CD4-positive, alpha-beta T cell treated with Interleukin-10 for 1 hour (primary cell): ENCODE measurements at places on chromosomes 6 and 20.

DNA sequence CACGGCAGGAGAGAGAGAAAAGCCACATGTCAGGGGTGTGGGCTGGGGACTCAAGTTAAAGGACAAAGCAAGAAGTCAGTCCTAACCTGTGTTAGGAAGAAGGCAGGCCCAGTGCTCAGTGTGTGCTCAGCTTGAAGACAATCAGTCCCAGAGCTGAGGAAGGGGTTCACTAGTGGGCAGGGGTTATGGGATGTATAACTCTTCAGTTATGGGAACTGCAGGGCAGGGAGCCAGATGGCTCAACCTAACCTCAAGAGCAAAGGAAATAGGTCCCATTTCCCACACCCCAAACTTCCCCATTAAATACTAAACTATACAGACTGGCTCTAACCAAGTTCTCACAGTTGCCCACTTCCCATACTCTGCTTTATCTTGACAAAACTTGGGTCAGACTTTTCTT is 7.4 kb upstream of the SSTR4 start:
- no peak for DNase-seq

DNA sequence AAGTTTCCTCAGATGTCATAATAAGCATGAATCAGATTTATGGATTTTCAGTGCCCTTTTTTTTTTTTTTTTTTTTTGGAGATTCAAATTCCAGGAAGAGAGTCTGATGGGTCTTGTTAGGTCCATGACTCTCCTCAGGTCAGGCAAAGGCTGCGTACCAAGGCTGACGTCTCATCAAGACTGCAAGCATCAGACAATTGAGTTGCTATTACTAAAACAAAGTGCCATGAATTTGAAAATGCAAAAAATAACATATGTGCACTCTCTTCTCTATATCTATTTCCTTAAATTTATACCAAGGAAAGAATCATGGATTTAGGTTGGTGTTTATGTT is 134.7 kb downstream of the FAM83B start:
- DNase-seq: no peak

- DNase-seq: no peak
Measured at GRCh38 chr20:49916146-49917002, 1.0 kb upstream of the SPATA2 start.

- DNase-seq: no peak
Measured at GRCh38 chr6:166157930-166158617, 9.6 kb downstream of the TBXT start.

DNA sequence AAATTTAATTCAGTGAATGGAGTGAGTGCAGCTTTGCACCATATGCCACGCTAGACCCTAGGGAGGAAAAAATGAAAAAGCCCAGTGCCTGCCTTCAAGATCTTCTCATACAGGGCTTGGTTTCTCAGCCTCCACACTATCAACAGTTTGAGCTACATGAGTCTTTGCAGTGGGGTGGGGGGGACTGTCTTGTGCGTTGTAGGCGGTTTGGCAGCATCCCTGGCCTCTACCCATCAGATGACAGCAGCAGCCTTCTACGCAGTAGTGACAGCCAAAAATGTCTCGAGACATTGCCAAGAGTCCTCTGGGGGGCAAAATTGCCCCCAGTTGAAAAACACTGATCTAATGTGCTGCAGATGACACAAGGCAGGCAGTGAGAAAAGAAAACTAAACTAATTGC is 6.2 kb downstream of the CDH22 start:
- no peak for DNase-seq

DNA sequence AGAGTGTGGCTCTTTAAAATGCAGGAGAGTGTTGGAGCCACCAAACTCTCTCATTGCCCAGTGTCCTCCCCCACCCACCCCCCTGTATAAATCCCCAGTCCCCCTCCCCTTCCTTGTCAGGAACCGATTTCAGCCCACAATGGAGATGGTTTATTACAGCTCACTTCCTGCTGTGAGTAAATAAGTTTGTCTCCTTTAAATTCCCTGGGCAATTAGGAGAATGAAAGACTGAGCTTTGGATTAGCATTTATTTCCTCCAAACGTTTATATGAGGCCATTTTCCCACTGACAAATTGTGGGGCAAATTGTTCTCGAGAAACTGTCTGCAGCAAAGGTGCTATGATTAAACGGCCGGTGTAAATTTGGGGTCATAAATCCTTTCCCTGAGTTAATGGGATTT is 128.8 kb downstream of the DHX35 start:
- no peak for DNase-seq

GRCh38 chr20:43191143-43191542 is 1.4 kb upstream of the PTPRT start:
- no peak for DNase-seq

DNA sequence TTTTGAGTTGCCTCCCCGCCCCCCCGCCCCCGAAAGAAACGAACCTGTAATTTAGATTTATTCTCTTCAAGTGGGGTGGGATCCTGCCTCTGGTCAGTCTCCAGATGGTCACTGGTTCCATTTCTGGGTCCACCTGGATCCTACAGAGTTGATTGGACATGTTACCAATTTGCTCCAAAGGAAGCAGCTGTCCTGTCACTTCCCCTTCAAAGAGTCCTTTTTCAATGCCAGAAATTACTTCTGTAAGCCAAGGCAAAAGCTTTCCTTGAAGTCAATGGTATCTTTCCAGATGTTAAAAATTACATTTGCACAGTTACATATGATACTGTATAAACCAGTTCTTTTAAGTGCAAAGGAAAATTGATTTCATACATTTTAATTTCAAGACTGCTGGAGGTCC is 12.0 kb upstream of the ANKRD60 start:
- DNase-seq: no peak

GRCh38 chr6:113488812-113489685 is 368.1 kb upstream of the MARCKS start:
- no peak for DNase-seq

GRCh38 chr6:32974016-32974333 is 5.6 kb downstream of the BRD2 start:
- DNase-seq: peak; percentile 67

DNA sequence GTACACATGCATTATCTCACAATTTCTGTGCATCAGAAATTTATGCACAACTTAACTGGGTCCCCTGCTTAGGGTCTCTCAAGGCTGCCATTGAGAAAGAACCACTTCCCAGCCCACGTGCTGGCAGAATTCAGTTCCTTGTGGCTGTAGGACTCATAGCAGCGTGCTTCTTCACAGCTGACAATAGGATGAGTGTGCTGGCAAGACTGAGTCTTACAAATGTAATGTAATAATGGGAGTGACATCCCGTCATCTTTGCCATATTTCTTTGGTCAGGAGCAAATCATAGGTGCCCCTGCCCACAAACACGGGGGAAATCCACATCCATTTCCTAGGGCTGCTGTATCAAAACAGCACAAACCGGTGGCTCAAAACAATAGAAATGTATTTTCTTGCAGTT is 77.4 kb downstream of the FIG4 start:
- no peak for DNase-seq

DNA sequence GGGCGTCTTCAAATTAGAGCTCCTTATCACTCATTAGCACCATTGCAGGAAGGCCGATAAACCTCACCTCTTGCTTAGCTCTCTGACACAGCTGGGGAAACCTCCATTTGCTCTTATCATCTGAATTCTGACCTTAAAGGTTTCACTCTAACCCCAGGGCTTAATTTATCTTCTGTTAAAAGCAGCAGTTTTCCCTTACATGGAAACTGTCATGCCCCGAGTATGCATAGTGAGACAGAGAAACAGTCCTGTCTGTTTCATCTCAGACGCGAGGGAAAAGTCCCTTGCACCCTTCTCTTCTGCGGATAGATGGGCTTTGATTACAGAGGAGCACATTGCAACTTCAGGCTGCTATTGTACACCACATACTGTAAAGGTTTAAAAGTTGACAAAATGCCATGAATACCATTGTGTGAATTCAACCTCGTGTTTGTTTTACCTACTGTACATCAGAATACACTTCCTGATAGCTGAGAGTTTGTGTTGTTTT is 191.5 kb upstream of the BMP2 start:
- DNase-seq: no peak

DNA sequence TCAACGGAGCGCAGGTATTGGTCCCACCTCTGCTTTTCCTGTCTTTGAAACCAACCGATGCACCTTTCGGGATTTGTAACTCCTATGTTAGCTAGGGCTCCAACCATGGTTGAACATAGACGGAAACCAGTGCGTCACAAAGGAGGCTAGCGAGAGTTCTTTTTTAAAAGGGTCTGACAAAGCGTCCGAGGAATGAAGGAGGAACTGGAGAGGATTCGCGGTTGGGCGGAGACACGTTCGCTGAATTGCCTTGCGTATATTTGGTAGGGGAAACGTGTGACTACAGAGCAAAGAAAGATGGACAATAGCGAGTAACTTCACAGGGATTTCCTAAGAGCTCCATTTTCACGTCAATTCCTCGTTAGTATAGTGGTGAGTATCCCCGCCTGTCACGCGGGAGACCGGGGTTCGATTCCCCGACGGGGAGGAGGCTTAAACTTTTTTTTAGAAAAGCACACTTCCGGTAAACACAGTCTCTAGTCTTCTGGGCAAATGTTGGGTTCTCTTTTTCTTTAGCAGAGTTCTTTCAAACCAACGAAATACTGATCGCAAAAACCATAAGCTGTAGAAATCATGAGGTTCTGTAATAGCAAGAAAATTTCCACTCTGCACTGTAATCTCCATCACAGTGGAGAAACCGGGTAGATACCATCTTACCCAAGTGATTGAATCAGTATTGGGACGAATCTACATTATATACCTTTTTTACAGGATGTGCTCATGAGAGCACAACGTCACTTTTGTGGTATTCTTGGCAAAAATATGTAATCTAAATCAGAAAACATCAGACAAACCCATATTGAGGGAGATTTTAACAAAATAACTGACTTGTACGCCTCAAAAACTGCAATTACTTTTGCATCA is 6.6 kb upstream of the ZNF184 start:
- DNase-seq: peak; percentile 95

- no peak for DNase-seq
Measured at GRCh38 chr6:161835500-161836215, 561.8 kb upstream of the AGPAT4 start.

GRCh38 chr6:150565945-150566344 is 33.7 kb upstream of the PLEKHG1 start:
- no peak for DNase-seq

DNA sequence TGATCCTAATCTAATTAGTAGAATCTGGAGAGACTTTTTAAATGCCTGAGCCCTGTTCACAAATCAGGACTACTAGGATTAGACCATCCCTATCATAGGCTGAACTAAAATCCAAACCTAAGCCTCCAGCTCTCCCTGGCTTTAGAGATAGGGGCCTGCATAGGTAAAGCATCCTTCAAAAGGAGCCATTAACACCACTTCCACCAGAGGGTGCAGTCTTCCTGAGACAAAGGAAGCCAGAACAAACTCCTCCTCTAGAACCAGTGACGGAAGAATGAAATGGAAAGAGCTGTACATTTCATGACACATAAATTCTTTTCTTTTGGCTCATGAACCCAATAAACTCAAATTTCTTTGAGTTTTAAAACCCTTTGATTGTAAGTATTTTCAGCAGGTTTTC is 291.2 kb upstream of the ADGRB3 start:
- DNase-seq: no peak

DNA sequence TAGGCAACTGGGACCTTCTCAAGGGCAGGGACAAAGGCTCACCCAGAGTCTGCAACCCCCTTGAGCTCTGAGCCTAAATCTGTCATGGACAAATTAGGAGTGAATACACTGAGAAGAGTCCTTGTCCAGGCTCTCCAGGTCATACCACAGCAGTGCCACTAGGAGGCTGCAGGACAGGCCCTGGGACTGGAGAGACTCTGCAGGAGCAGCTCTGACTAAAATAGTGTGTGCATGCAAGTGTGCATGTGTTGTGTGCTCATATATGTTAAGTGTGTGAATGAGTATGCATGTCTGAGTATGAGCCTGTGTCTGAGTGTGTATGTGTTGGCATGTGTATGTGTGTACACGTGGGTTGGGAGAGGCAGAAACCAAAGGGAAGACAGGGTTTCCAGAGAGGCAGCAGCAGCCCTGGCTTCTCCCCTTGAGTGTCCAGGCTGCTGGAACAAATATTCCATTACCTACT is 27.1 kb downstream of the MRPL14 start:
- peak; percentile 23 for DNase-seq

DNA sequence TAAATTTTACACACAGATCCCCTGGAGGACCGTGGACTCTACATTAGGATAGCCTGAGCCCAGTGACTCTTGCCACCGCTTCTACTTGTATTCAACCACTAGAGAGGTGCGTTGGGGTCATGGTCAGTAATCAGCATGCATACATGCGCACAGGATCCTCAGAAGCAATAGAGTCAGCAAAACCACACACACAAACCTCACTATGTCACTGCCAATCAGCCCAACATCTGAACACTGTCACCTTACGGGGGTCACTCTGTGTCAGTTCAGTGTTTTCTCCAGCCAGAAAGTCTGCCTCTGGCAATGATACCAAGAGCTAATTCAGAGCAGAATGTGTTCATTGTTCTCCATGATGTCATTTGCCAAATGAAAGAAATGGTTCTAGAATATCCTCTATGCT is 225.3 kb downstream of the KHDC1L start:
- DNase-seq: no peak

- no peak for DNase-seq
Measured at GRCh38 chr20:59992526-59993084, 34.4 kb downstream of the CDH26 start.

DNA sequence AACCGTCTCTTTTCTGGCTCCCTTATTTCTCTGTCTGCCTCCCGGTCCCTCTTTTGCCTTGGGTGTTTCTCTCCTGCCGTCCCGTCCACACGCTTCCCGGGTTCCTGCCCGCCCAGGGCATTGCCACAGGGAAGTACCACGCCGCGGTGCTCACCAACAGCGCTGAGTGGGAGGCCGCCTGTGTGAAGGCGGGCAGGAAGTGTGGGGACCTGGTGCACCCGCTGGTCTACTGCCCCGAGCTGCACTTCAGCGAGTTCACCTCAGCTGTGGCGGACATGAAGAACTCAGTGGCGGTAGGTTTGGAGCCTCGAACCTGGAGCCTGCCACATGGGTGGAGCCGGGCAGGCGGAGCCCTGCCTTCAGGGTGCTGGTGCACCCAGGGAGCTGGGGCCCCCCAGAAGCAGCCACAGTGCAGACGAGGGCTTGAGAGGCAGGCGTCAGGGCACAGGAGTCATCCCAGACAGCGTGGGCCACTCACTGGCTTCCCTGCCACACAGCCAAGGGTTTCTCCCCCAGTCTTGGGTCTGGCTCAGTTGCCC is 21.3 kb downstream of the NPEPL1 start:
- DNase-seq: no peak

- DNase-seq: no peak
Measured at GRCh38 chr6:105189026-105189820, 9.4 kb upstream of the POPDC3 start.

DNA sequence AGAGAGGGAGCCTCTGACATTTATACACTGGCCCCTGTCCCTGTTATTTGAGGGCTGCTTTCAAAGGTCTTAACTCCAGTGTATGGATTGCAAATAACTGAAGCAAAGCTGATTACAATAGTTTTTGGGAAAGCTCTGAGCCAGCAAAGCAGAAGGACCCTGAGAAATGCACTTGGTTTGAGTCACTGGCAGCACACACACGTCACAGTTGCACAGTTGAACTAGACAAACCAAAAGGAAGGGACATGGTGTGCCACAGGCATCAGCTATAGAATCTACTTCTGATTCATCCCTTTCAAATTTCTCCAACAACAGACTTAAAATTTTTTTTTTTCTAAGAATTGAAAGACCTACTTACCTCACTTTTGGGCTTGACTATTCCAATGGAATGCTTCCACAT is 56.4 kb downstream of the SNRNP48 start:
- no peak for DNase-seq

GRCh38 chr6:138966870-138967269 is 21.2 kb downstream of the REPS1 start:
- no peak for DNase-seq

- peak; percentile 70 for DNase-seq
Measured at GRCh38 chr6:142819603-142820337, 125.2 kb downstream of the HIVEP2 start.
